ENCODE measurements at places on chromosomes 7 and 10. TPM values are rescaled to one million over a fixed set of nuclear protein-coding genes. Genes with fewer than 3 reads are reported as not detected.

- DNase-seq: no peak
Measured at GRCh38 chr7:48839108-48839507, 85.2 kb upstream of the CDC14C start.

DNA sequence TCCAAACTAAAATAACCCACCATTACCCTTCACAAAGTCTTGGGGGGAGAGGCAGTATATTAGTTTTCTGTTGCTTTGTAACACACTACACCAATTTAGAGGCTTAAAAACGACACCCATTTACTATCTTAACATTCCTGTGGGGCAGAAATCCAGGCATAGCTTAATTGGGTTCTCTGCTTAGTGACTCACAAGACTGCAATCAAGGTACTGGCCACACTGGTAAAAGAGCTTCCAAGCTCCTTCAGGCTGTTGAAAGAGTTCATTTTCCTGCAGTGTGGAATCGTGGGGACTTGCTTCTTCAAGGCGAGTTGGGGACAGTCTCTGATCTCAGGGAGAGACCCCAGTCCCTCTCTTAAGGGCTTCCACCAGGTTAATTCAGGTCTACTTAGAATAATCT, 139.1 kb downstream of the XPNPEP1 start:
- DNase-seq: no peak

ELN gene
- 6.2 TPM for total RNA-seq

ICA1 gene
- 37.6 TPM for total RNA-seq

DNA sequence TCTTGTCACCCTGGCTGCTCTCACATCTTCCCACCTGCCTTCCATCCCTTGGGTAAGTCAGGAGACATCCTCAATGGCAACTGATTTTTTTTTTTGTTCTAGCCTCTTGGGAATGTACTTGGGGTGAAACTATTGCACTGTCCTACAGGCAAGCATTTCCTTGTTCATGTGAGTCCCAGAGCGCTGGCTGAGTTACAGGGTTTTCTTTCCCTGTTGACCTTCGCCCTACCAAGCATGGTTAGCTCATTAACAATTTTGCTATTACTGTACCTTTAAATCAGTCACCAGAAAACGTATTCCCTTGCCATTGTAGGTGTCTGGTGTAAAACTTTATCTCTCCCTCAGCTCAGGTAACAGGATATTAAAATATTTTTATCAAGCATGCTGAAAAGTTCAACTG, 98.9 kb downstream of the PRLHR start:
- no peak for DNase-seq

GRCh38 chr7:96674565-96674964, 35.1 kb downstream of the SEM1 start:
- DNase-seq: peak; percentile 21

RBM28 gene
- 7.0 TPM for total RNA-seq

GPR15LG gene
- not detected for total RNA-seq

- no peak for DNase-seq
Measured at GRCh38 chr7:143479055-143479766, 1.5 kb downstream of the TAS2R41 start.

GRCh38 chr7:13028825-13029099, 341.3 kb downstream of the ARL4A start:
- peak; percentile 76 for DNase-seq

GRCh38 chr7:26612742-26613141, 251.6 kb downstream of the SKAP2 start:
- no peak for DNase-seq

GRCh38 chr10:83542774-83543411, 596.4 kb upstream of the GHITM start:
- DNase-seq: no peak

DNA sequence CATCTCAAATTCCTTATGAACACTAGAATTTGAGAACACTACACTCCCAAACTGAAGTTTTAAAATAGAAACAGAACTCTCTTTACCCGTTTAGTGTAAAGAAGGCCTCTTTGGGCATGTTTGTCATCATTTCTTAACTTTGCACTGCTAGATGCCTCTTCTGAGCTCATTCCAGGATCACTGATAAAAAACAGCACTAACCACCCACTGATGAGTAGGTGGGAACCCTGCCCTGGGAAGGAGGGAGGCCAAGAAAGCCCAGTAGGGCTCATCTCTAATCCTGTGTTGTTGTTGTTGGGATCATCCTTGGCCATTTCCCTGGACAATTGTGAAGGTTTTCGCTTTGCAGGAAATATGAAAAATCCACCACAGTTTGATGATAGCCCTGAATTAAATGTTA, 68.2 kb downstream of the CUBN start:
- DNase-seq: no peak

DNA sequence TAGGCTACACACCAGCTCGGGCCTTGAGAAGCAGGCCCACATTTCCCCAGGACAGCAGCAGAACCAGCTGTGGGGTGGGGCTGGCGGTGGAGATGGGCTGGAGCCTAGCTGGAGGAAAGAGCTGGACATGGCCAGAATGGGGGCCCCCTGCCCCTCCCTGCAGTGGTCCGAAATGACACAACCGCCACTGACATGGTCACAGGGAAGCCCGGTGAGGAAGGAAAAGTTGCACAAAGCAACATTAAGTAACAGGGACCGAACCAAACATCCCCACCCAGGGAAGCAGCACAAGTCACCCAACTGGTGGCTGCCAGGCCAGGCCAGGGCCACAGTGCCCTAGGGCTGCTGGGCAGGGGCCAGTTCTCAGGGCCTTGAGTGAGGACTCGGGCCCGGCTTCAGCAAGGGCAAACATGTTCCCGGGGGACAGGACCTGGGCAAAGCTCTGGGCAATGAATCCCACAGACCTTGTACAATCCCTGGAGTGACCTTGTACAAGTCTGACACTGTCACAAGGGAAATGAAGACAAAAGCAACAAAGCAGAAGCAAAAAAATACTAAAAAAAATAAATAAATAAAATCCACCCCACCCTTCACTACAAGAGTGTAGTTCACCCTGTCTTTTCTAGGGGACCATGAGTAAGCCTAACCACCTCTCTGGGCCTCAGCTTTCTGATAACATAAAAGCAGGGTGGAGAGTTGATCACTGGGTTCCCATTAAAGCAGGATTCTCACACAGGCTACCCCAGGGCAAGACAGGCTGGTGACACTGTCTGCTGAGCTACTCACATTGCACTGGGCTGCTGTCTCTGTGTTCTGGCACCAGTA, 33.0 kb downstream of the PSAP start:
- DNase-seq: no peak

GRCh38 chr7:99440195-99440594, 1.5 kb downstream of the CPSF4 start:
- no peak for DNase-seq

MICU1 gene
- 35.9 TPM for total RNA-seq

DNA sequence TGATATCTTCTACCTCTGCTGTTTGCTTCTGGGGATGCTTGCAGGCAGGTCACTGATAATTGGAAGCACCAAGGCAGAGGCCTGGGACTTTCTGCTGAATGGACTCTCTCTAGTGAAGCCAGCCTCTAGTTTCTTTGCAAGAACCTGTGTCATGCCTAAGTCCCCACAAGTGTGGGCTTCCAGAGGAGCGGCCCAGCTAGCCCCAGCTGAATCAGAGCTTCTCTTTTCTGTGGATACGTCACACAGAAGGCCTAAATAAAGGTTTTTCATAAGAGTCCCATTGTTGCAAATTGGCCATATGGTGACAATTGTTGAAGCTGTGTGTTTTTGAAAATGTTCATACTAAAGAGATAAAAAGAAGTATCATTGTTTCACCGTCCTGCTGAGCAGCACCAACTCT, 6.8 kb upstream of the OPALIN start:
- DNase-seq: no peak

DNA sequence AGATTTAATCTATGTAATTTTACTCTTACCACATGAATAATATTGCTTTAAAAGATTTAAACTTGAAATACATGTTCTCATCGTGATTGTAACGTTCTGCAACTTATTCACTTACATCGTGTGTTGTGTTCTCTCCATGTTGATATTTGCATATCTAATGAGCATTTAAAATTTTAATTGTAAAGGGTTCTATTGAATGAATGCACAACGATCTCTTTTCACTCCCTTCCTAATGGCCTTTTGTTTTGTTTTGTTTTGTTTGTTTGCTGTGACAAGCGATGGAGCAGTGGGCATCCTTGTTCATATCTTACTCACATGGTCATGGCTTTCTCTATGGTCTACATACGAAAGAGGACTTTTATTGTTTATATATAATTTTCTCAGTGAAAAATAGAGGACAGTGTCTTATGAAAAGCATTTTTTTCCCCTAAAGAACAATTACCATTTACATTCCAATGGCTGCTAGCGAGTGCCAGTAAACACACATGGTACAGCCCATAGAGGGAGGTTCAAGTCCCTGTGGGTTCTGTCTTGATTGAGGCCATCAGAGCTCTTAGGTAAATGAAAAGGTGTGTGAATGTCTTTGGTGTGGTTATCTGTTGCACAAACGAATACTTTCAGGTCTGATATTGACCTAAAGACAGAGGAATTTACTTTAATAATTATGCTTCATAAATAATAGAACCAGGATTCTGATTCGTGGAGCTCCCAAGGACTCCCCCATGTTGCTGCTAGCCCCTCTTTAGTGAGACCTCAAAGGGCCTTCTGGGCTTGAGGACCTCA, 32.4 kb downstream of the BTBD16 start:
- no peak for DNase-seq

DNA sequence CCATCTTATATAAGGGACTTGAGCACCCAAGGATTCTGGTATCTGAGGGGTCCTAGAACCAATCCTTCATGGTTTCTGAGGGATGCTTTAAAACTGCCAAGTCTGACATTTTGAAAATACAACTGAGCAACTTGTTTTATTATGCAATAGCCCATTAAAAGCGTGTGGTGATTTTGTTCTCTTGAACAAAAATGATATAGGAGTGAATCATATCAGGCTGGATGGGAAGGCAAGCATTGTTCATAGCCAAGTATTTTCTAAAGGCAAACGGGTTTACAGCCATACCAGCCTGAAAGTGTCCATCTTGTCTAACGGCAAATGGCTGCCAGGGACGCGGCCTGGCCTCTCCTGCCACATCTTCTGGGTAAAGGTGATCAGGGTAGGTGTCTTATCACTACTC, 23.4 kb downstream of the RPP38 start:
- DNase-seq: no peak

CYP2W1 gene
- total RNA-seq: not detected

DNA sequence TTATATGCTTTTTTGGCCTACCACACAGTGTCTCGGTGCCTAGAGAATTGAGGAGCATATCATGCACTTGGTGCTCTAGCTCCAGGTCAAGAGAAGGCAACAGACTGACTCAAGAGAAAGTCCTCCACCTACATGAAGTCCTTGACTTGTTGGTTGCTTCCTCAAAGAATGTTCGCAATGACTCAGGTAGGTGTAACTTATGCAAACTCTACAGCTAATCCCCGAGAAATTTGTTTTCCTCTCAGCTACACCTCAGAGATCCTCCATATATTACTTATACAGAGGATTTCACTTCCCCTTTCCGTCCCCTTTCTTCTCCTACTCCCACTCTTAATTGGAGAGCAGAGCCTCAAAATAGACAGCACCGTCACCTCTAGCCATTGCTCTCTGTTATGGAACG, 1013.1 kb downstream of the KCNMA1 start:
- no peak for DNase-seq

DNA sequence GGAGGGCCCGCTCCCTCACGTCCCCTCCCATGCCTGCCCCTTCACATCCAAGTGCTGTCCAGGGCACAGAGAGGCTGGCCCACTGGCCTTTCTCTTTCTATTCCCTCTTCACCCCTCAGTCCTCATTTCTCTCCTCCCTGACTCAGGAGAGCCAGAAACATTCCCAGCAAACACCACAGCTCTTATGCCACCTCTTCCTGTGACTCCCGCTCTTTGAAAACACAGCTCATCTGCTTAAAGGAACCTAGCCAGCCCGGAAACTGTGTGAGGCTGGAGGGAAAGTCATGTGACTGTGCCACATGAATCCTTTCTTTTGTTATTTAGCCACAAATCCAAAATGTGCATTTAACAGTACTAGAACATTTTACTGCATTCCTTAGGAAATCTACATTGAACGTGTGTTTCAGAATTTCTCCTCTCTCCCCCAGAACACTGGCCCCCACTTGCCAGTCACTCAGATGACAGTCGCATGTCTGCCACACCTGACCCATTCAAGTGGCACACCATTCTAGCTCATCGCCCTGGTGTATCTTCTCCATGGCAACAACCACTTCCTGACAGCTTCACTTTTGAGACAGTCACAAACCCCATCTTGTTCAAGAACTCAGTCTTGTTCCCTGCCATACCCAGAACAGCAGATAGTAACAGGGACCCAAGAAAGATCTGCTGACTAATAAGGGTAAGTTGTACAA, 42.8 kb downstream of the GRB10 start:
- no peak for DNase-seq

GRCh38 chr7:143454091-143454680, 10.9 kb downstream of the TAS2R60 start:
- no peak for DNase-seq

GRCh38 chr7:20228654-20229053, 11.5 kb upstream of the MACC1 start:
- no peak for DNase-seq

GRCh38 chr10:132724446-132724845, 61.5 kb downstream of the NKX6-2 start:
- DNase-seq: no peak

- DNase-seq: no peak
Measured at GRCh38 chr7:122724366-122724765, 21.6 kb upstream of the RNF148 start.

- DNase-seq: no peak
Measured at GRCh38 chr7:24455813-24456525, 117.3 kb upstream of the PALS2 start.

DNA sequence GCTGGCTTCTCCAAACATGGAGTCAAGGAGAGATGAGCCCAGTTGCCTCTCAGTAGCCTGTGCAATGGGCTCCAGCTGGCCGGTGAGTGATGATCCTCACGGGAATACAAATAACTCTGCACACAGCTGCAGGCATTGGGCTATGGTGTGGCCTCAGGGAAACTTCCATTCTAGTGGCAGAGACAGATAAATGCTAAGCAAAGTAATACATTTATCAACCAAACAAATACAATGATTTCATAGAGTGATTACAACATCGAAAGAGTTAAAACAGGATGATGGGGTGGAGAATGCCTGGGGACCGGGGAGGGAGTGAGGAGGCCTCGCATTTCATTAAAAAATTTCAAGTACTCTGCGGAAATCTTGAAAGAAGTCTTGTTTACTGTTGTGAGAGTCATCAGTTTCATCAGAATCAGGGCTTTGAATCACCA, 15.0 kb upstream of the AKR1B1 start:
- DNase-seq: no peak

GRCh38 chr7:4819560-4820404, 42.0 kb downstream of the PAPOLB start:
- no peak for DNase-seq

CTBP2 gene
- 133 TPM for total RNA-seq

DNA sequence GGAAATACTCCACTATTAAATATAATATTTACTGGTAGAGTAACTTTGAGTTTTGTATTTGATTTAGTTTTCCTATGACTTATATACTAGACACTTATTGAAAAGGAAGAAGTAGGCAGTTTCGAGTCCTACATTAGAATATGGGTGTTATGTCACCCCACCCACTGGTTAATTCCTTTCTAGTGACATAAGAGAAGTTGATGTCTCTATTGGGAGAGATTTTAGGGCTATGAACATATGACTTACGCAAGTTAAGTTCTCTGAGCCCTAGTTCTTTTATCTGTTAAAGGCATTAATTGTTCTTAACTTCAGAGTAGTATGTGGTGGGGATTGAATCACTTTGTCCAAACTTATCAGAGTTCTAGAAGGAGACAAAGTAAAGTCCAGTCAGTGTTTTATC, 30.5 kb downstream of the CPED1 start:
- DNase-seq: no peak

GRCh38 chr7:81693080-81693479, 76.8 kb downstream of the HGF start:
- no peak for DNase-seq

SUFU gene
- total RNA-seq: 3.1 TPM

CALCR gene
- total RNA-seq: not detected

DENND2A gene
- 0.64 TPM for total RNA-seq

All from dermis microvascular lymphatic vessel endothelial cell (primary cell).